ENCODE measurements at places on chromosomes 3 and 15.

GRCh38 chr3:50068134-50068533, 20.6 kb upstream of the RBM5 start:
- no peak for DNase-seq

- DNase-seq = no peak
Measured at GRCh38 chr3:57436195-57436761, 107.9 kb downstream of the DNAH12 start.

GRCh38 chr15:78207641-78208340, 26.6 kb downstream of the ACSBG1 start:
- DNase-seq = no peak

DNA sequence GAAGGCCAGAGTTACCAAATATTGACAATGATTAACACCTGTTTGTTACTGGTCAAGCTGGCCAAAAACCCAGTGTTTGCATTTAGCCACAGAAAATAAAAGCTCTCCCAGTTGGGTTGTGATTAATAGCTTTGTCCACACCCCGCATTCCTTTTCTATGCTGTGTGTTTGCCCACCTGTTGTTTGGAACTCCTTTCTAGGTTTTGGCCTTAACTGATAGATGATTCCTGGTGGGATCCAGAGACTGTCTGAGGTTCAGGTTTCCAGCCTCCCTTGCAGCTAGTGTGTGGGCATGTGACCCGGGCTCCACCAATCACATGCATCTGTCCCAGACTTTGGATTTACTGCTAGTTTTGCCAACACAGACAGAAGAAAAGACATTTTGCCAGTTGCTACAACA, 83.8 kb downstream of the PTPRG start:
- no peak for DNase-seq

GRCh38 chr15:52159645-52160044, 31.5 kb downstream of the GNB5 start:
- no peak for DNase-seq

GRCh38 chr15:100115066-100115710, 226.6 kb downstream of the ADAMTS17 start:
- no peak for DNase-seq

- no peak for DNase-seq
Measured at GRCh38 chr3:176692199-176692965, 504.9 kb downstream of the TBL1XR1 start.

DNA sequence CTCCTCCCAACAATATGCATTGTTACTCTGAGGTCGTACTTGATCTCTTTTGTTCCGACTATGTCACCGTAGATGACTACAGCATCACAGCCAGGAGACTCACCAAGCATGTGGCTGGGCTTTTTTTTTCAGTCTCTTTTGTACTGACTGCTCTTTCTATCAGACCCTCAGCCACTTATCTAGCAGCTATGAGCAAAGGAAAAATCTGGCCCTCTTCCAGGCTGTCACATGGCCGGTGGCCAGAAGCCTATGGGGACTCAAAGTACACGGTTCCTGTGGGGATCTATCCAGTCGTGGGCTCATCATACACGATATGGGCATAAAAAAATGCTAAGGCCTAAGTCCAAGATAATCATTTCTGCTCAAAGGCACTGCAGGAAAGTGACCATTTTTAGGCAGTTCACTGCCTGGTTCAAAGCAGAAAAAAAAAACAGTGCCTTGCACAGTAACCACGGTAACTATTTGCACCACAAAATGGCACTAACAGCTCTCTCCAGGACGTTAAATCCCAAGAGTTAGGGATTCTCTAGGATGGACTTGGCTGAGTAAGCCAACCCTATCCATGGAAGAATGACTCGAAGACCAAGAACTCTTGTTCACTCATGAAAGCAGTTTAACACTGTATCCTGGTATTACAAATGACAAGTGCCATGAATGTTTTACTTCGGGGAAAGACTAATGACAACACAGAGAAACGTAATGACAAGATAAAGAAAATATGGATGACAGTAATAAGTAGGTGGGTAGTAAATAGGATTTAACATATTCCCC, 50.3 kb downstream of the SHQ1 start:
- no peak for DNase-seq

DNA sequence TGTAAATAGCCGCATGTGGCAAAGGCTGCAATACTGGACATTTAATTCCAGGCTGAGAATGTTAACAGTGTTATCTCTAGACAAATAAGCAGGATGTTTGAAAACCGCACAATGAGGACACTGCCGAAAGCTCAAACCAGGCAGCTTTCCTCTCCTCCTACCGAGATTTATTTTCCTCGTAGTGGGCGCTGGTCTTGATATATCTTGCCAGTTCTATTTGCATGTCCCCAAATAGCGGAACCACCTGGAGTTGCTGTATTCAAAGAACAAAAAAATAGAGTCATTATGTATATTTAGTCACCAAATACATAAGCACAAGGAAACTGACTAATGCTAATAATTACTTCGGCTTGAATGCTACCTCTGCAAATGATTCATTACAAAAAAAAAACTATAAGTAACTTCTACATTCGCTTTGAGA, 46.5 kb downstream of the CYFIP1 start:
- DNase-seq = no peak

DNA sequence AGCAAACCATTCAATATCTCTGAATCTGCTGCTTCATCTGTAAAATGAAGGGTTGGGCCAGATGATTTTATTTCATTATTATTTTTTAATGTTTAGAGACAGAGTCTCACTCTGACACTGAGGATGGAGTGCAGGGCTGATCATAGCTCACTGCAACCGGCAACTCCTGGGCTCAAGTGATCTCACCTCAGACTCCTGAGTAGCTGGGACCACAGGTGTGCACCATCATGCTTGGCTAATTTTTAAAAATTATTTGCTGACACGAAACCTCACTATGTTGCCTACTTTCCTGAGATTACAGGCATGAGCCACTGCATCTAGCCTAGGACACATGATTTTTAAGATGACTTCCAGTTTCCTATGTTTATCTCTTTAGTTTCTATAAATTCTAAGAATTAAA, 105.8 kb downstream of the P3H2 start:
- DNase-seq = no peak

DNA sequence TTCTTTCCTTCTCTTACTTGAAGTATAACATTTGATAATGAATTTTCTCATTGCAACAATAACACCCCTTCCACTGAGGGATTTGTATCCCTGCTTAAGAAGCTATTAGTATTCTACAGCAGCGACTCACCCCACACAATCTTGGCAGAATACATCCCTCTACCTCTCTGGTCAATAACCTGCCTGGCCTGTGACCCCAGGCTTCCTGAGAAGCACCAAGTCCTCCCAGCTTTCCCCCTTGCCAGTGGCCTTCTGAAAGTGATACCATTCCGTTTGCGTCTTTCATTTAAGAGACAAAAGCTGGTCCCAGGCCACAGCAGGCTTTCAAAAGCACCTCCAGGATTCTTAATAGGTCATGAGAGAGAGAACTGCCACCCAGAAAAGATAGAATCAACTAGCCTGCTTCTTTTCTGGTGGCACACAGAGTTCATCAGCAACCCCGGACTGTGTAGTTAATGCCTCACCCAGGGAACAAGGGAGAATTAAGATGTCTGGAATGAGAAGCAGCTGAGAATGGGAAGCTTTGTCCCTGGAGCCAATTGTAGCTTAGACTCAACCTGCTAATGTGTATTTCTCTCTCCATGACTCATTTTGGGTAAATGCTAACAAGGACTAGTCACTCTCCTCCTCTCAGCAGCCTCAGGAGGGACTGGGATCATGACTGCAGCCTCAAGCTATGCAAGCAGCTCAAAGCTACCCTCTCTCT, 101.0 kb upstream of the CPNE4 start:
- DNase-seq = no peak

GRCh38 chr15:65328506-65329287, 24.2 kb downstream of the RNU5B-1 start:
- DNase-seq = no peak

DNA sequence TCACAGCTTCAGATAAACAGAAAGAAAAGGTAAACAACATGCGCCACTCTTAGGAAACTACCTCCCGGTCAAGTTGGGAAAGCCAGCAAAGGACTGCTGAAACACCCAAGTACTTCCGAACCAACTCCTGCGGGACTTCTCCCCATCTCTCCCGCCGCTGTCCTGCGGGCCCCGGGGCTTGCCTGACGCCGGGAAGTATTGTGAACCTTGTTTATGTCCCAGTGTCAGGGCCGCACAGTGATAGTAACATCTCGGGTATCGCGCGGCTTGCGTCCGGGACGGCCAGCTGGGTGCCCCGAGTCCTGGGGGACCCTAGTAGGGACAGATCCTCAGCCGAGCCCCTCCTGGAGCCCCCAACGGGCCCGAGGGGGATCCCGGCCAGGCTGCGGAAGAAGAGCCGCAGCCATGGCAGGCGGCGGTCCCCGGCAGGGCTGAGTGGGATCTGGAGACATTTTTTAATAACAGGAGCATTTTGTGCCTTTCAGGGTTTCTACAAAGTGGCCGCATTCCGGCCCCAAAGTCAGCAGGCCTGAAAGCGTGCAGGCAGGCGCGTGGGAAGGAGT, 756 bp downstream of the CLPX start:
- no peak for DNase-seq

- no peak for DNase-seq
Measured at GRCh38 chr15:67792250-67792942, 32.9 kb upstream of the SKOR1 start.

GRCh38 chr3:22475665-22476240, 724.7 kb upstream of the ZNF385D start:
- no peak for DNase-seq

DNA sequence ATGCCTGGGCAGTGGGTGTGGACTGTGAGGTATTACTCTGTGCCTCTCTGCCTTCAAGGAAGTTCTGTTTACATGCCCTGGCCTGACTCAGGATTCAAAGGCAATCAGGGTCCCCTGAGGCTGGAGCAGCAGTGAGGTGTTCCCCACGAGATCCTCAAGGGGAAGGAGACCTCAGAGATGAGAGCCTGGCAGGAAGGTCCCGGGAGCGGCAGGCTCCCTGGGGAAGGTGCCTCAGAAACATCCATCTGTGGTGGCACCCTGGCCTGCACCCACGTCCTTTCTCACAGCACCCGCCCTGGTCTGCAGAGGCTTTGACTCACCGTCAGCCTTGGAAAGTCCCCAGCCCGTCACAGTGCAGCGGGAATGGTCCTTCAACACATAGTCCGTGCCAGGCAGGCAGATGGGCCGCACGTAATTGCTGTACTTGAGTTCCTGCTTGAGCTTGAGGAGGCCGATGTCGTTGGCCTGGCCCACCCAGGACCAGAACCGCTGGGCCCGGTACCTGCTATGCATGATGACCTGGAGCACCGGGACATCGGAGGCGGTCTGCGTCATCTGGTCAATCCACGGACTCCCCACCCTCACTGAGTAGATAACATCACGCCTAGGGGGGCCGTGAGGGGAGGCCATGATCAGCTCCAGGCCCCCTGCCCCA, 3.6 kb downstream of the PRSS50 start:
- no peak for DNase-seq

- DNase-seq = no peak
Measured at GRCh38 chr3:117786349-117786748, 1076.8 kb downstream of the TUSC7 start.

DNA sequence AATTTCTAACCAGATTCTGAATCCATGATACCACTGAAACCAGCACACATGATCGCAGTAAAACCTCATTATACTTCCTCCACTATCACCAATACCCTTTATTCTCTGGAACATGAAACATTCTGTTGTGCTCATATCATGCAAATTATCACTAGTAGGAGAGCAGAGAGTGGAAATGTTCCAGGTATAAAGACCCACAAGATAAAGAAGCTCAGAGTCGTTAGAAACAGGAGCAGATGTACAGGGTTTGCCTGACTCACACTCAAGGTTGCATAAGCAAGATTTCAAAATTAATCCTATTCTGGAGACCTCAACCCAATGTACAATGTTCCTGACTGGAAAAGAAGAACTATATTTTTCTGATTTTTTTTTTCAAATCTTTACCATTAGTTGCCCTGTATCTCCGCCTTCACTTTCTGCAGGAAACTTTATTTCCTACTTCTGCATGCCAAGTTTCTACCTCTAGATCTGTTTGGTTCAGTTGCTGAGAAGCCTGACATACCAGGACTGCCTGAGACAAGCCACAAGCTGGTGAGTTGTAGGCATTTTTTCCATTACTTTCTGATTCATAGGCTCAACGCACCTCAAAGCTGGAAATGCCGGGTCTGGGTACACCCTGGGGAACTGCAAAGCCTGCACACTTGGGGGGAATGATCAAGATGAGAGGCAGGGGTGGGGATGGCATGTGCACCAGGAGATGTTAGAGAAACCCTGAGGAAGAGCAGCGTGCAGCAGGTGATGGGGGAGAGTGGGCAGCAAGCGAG, at the start of gene CCR2:
Gene CCR2 (plus strand): TSS at position 465 of the 764 bp plus-strand sequence. CDS start 3,417 bp downstream, outside the sequence.
- DNase-seq = no peak

- no peak for DNase-seq
Measured at GRCh38 chr15:64288577-64288976, 67.4 kb downstream of the CSNK1G1 start.

GRCh38 chr15:42502477-42502876, 7.0 kb downstream of the SNAP23 start:
- DNase-seq = no peak

DNA sequence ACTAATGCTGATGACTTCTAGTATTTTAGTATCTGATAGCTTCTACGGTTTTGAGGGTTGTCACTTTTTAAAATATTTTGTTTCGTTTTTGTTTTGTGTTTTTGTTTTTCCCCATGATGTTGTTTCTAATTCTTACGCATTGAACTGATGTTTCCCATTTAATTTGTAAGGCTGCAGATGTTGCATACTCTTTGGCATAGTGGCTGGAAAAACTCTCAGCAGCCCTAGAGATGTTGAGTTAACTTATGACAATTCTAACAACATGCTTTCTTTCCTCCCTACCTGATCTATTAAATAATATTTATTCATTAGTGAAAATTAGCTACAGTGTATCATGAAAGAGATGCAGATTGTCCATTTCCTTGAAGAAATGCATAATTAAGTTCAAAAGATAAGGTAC, 559.3 kb upstream of the GRM7 start:
- no peak for DNase-seq

- DNase-seq = no peak
Measured at GRCh38 chr15:99433026-99433756, 132.6 kb upstream of the MEF2A start.

DNA sequence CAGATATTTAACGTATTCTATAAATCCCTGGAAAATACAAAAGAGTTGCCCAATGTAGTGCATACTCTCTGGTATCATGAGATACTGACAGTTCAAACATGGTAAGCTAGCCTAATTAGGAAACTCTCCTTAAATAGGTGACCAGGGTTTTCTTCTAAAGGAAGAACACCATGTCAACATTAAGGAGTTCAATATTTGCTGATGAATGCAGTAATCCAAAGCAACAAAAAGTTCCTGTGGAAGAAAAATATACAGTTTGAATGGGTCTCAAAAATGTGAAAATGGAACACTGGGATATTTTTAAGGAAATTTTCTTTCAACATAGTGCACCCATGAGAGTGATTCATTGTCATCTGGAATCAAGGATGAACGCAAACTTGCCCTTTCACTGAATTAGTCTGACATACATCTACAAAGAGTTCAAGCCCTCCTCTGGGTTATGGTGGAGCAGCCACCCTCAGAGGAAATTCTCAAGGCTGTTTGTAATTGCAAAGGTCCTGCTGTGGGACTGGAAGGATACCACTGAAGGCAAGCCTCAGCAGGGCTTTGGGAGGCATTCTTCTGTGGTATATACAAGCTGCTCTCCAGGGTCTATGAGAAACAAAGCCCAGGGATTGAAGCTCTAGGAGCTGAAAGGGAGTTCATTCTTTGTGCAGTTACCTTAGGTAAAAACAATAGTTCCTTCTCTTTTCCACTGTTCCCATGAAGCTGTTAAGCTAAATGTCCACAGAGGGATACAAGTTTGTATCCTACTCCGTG, 700.3 kb downstream of the TUSC7 start:
- no peak for DNase-seq

Data from stimulated activated CD4-positive, alpha-beta T cell treated with anti-CD3 and anti-CD28 coated beads, Interleukin-1b, Interleukin-23, amount 100 ng/mL, for 1 hour (primary cell).